CD4-positive, alpha-beta T cell treated with Interleukin-4 for 4 hours (primary cell): ENCODE measurements at places on chromosomes 6 and 20.

GRCh38 chr6:25058941-25059340 is 123.2 kb upstream of the RIPOR2 start:
- no peak for DNase-seq

DNA sequence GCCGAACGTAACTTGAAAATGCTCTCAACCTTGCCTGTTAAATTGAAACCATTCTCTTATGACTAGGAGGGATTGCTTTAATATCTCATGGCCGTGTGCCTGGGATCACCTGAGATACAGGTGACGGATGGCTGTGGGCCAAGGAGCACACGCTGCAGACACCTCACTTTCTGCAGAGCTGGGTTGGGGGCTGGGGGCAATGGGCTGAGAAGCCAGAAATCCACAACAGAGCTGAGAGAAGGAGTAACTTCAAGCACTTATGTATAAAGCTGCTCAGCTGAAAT is 170.9 kb downstream of the DTNBP1 start:
- DNase-seq = no peak

- no peak for DNase-seq
Measured at GRCh38 chr6:110221738-110222137, 41.5 kb downstream of the CDC40 start.

GRCh38 chr6:151310852-151311767 is 71.3 kb downstream of the AKAP12 start:
- DNase-seq = no peak

DNA sequence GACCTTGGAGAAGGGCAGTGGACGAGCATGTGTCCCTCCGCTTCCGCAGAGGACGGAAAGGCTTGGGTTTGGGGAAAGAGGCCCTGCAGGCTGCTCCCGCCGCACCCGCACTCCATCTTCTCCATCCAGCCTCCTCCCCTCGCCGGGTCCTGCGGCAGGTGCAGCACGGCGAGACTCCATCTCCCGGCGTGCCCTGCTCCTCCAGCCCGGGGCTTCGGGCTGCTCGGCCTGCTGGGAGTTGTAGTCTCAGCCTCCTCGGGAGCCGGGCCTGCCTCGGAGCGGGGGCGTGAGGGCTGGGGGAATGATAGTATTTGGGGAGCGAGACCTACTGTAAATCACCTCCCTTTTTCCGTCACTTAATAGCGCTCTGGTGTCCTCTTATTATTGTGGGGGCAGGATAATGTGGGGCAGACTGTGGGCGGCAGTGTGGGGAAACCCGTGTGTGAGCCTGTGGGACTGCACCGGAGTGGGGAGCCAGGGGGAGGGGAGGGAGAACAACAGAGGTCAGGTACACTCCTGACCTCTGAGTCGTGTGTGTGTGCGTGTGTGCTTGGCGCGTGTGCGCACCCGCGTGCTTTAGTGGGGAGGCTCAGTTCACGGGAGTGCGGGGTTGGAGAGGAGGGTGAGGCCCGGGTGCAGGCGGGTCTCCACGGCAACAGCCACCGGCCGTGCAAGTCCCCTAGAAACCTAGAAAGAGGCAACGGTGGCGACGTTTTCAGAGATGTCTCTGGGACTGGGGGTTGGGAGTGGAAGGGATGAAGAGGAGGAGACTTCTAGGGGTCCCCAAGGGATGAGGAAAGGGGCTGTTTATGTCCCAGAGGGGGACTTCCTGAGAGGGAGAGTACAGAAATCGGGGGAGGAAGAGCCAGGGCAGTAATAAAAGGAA is 4.1 kb downstream of the TTBK1 start:
- DNase-seq = peak; percentile 80

- DNase-seq = no peak
Measured at GRCh38 chr20:23347791-23348190, 2.8 kb upstream of the NXT1 start.

GRCh38 chr6:157273756-157274470 is 49.4 kb downstream of the TMEM242 start:
- peak; percentile 68 for DNase-seq

GRCh38 chr6:134176264-134176975 is 124.0 kb upstream of the SLC2A12 start:
- DNase-seq = no peak

DNA sequence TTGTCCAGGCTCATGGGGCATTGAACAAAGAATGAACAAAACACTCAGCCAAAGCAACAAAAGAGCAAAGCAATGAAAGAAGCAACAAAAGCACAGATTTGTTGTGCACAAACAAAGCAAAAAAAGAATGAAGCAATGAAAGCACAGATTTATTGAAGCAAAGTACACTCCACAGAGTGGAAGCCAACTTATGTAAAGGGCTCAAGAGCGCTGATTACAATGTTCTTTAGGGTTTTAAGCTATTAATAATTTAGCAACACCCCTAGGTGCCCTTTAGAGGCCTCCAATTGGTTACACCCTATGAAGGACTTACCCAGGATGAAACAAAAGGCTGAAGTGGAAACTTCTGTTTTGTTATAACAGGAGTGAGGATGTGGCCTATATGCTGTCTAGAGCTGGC is 179.2 kb upstream of the PROKR2 start:
- no peak for DNase-seq

DNA sequence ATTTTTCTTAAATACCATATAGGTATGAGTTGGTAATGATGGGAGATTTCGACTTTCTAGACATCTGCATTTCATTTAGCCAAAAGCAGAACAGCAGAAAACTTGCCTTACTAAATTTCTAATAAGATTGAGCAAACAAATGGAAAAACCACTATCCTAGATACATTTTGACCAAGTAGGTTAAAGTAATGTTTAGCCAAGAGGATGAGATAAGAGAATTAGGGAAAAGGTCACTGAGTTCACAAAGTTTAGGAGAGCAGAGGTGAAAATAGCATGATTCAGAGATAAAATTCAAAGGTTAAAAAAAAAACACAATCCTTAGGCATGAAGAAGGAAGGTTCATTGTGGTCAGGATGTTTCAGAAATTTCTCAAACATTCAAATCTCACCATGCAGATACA is 450.3 kb downstream of the CD83 start:
- DNase-seq = no peak

- no peak for DNase-seq
Measured at GRCh38 chr6:34559651-34560365, 3.7 kb upstream of the SPDEF start.

DNA sequence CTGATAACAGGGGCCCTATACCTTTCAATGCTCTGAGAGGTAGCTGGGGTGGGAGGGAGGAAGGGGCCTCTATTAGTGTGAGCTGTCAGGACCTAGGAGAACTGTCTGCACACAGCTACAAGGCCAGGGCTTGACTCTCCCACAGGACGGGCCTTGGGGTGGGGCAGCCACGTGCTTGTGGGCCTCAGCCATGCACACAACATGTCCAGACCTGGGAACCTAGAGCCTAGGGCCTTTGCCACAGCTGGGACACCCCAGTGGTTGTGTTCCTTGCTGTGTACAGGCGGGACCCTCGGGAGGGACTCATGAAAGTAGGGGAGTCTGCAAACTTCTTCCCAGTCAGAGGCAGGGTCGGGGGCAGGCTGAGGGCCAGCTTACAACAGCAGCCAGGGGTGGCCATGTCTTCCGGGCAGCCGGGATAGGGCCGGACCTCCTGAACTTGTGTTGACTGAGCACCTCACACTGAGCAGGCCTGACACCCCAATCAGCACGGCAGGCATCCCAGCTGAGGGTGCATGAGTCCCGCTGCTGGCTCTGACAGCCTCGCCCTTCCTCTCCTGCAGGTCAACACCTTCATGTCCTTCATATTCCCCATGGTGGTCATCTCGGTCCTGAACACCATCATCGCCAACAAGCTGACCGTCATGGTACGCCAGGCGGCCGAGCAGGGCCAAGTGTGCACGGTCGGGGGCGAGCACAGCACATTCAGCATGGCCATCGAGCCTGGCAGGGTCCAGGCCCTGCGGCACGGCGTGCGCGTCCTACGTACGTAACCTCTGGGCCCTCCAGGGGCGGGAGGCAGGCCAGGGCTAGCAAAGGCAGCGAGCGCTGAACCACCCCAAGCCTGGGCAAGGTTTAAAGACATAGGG is 41.9 kb upstream of the MRGBP start:
- DNase-seq = no peak

DNA sequence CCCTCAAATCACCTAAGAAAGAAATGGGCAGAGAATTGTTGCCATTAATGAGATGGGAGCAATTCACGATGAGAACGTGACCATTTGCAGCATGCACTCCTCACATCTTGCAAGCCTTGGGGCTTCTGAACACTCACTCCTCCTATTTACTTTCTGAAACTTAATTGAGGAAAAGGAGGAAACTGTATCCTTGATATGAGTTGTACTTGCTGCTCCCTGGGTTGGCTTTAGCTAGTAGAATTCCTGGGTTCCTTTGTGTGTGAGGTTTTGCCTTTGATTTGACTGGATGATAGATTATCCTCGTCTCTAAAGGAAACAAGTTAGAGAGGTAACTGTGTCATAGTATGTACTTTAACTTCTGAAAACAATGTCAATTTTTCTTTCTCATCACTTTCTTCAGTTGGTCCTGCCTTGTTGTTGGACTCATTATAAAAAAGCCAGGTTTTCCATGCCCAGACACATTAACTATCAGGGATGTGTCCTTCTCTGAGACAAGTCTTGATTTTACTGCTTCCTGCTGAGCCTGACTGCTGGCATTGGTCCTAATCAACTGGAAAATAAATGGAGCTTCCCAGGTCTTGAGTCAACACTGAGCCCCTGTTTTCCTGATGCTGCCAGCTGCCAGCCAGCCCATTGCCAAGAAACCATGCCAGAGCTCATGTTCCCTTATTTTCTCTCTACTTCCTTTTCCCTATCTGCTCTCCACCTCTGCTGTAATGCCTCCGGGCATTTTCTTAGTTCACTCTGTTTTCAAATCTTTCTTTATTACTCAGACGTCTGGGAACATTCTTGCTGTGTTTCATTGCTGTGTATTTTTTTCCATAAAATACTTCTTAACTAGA is 6.0 kb upstream of the MRAP2 start:
- no peak for DNase-seq

GRCh38 chr6:95574811-95575210 is 2.5 kb upstream of the MANEA start:
- no peak for DNase-seq

DNA sequence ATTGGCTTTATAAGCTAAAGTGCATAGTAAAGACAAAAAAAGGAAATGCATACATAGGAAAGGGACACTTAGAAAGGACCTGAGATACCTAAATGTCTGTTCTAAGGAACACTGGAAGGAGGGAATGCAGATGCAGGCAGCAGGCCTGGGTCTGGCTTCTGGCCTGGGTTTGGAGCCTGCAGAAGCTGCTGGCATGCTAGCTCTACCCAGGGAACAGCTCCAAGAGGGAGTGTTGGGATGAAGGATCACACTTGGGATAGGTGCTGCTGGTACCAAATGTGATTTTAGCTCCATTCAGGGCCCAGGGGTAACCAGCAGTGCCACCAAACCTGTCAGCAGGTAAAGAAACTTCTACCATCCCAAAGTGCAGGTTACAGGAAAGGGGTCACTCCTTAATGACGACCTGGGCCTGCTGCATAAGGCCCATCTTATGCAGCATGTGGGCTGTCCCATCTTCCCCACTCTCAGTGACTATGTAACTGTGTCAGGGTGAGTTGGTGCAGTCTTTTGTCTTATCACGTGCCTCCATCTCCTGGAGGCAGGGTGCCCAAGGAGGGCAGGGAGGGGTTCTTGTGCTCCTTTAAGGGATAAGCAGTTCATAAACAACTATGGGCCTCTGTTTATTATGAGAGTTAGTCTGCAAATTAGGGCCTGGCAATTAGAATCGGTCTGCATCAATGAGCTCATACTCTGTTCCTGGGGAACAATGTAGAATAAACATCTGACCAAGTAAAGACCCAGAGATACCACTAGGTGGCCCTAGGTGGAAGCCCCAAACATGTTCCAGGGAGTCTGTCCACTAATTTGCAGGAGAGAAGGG is 26.9 kb downstream of the DDX27 start:
- DNase-seq = peak; percentile 45

- no peak for DNase-seq
Measured at GRCh38 chr20:445514-446336, 16.6 kb downstream of the TBC1D20 start.

- no peak for DNase-seq
Measured at GRCh38 chr20:54573838-54574237, 98.4 kb downstream of the DOK5 start.

DNA sequence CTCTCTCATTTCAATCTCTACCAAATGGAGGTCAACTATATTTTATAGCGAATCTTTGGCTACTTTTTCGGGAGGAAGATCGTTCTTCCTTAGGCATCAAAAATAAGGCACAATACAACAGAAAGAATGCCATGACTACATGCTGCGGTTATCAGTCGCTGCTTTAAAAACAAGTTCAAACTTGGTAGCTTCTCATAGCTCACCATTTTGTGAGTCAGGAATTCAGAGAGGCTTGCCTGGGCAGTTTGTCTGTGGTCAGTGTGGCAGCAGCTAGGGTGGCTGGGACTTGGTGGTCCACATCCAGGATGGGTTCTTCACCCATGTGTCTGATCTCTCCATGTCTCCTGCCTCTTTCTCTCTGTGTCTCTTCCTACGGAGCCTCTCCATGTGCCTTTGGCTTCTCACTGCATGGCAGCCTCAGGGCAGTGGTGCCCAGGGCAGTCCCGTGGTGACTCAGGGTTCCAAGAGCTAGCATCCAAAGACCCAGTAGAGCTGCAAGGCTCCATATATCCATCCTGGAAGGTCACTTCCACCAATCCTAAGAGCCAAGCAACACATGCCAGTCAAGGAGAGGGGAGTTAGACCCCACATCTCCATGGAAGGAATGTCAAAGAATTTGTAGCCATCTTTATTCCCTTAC is 10.4 kb downstream of the SCML4 start:
- no peak for DNase-seq

GRCh38 chr20:39853636-39854035 is 835.4 kb downstream of the MAFB start:
- DNase-seq = no peak

GRCh38 chr6:91278416-91278815 is 691.5 kb upstream of the MAP3K7 start:
- DNase-seq = no peak

DNA sequence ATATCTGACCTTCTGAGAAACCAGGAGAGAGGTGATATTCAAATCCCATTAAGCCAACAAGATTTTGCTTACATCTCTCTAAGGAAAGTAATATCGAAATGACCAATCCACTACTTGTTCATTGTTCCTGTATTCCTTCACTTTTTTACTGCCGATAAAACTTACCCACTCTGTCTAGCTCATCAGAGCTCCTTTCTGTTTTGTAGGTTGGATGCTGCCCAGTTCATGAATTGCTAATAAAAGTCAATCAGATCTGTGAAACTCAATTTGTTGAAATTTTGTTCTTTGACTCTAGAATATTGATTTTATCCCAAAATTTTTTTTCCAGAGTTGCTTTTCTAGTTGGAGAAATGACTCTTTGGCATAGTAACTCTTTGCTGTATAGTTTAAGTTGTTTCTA is 148.9 kb upstream of the INSM1 start:
- no peak for DNase-seq

DNA sequence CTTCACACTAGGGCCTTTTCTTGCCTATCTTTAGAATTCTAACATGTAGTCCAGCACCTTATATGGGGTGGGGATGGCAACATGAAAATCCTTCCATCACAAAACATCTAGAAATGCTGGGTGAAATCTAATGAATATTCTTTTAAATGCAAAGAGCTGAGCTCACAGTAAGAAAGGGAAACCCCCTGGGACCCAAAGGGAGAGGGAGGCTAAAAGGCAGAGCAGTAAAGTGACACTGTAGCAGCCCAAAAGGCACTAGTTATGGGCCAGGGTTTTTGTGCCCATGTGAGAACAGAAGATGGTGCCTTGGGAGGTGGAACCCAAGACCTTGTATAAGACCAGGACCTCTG is 66.7 kb downstream of the TRAM2 start:
- no peak for DNase-seq
